ENCODE measurements at places on chromosomes 13 and 19.

GRCh38 chr19:39602224-39602623 lies at the start of gene LGALS13:
TSS of gene LGALS13 (plus strand) at chr19:39602524. CDS start at chr19:39602569, 45 bp downstream.
- no peak for DNase-seq

GRCh38 chr19:58204566-58204965 lies 21.7 kb downstream of the ZNF274 start:
- DNase-seq = no peak

GRCh38 chr19:47628078-47628771 lies 19.3 kb downstream of the BICRA start:
- no peak for DNase-seq

DNA sequence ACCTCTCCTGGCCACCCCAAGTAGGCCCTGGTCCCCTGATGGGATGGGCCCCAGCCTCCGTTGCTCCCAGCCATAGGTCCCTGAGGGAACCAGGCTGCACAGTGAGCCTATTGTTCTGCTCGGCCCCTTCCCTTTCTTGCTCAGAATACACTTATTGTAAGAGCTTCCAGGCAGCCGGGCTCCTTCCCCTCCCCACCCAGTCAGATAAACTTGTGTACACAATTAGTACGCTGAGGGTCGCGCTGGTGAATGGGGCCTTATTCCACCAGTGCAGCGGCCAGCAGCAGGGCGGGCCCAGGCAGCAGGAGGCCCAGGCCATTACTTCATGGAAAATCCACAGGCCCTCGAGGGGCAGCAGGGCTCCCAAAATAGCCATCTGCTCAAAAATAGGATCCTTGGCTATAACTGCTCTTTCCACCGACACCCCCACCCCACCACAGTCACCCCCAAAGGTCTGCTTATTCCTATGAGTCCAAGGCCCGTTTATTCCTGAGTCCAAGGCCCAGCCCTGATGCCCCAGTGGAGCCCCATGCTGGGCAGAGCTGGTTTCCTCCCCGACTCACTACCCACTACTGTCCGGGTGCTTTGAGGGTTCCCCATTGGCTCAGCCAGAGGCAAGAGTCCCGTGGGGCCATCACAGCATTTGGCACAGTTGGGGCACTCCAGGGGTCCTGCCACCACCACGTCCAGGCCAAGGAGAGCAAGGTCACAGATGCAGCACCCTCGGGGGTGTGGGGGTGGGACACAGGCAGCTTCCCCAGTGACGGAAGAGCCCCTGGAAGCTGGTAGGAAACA lies 22.1 kb downstream of the CAPN12 start:
- no peak for DNase-seq

- DNase-seq = peak; percentile 83
Measured at GRCh38 chr13:79451500-79451962, 29.4 kb upstream of the NDFIP2 start.

GRCh38 chr13:99366075-99366987 lies 59.1 kb upstream of the GPR183 start:
- DNase-seq = no peak

DNA sequence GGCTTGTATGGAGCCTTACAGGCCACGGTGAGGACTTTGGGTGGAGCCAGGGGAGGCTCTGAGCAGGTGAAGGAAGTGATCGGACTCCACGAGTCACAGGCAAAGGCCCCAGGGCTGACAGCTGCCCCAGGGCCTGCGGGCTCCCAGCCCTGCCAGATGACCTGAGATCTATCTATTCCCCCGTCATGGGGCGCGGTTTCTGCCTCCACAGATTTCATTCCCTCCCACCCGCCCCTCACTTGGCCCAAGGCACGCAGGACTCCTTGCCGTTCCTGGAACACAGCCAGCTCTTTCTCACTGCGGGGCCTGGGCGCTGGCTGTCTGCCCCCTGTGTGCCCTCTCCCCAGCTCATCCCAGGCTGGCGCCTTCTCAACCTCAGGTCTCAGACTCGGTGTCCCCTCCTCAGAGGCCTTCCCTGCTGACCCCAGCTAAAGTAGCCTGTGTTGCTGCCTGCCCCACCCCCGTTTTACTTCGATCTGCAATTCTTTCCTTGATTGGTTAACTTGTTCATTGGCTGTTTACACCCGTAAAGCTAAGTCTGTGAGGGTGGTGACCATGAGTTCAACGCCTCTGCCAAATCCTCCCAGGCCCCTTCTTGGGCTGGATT lies 13.9 kb upstream of the PAK4 start:
- no peak for DNase-seq

GRCh38 chr13:64470751-64471150 lies 2759.4 kb downstream of the PCDH9 start:
- no peak for DNase-seq

DNA sequence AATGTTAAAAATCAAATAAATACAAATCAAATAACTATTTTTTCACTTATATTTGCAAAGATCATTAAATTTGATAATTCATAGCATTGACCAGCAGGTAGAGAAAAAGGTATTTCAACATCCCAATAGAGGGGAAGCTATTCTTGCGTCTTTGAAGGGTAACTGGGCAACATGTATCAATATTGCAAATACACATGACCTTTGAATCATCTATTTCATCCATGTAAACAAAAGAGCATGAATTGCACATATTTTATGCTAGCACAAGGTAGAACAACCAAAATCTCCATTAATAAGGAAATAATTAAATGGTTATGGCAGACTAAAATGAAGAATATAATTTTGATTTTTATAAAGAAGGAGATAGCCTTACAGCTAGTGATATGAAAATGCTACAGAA lies 372.8 kb downstream of the GPC5 start:
- DNase-seq = no peak

- DNase-seq = no peak
Measured at GRCh38 chr13:112451512-112452379, 75.6 kb downstream of the SPACA7 start.

DNA sequence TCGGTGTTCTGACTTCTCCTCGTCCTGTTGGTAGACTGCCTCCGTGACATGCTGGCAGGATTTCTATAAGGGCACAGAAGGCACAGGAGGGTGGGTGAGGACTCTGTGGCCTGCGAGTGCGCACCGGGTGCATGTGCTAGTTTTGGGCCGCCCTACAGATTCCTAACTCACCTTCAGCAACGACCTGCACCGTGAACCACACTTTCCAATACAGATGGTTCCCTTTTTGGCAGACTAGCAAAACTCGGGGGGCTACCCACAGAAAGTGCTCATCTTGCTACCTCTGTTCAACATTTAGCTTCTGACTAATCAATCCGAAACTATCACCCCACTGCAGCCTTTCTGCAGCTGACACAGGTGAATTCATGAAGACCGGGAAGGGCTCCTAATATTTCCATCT lies 14.1 kb upstream of the AMER2 start:
- no peak for DNase-seq

DNA sequence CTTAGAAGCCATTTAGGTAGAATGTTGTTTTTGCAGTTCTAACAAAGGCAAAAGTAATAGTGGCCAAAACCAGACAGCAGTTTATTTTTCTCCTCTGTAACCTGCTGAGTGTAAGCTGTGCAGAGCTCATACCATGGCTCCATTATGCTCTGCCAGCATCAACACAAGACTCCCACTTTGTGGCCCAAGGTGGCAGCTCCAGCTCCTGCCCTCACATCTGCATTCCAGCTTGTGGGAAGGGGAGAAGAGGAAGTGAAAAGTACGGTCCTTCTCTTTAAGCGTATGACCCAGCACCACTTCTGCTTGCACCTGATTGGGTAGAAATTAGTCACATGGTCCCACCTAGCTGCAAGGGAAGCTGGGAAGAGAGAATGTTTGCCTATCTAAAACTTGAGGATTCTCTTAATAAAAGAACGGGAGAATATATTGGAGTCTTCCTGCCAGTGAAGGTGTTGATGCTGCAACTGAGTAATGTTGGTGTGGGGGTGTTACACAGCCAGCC lies 19.2 kb downstream of the ADGRE1 start:
- DNase-seq = no peak

DNA sequence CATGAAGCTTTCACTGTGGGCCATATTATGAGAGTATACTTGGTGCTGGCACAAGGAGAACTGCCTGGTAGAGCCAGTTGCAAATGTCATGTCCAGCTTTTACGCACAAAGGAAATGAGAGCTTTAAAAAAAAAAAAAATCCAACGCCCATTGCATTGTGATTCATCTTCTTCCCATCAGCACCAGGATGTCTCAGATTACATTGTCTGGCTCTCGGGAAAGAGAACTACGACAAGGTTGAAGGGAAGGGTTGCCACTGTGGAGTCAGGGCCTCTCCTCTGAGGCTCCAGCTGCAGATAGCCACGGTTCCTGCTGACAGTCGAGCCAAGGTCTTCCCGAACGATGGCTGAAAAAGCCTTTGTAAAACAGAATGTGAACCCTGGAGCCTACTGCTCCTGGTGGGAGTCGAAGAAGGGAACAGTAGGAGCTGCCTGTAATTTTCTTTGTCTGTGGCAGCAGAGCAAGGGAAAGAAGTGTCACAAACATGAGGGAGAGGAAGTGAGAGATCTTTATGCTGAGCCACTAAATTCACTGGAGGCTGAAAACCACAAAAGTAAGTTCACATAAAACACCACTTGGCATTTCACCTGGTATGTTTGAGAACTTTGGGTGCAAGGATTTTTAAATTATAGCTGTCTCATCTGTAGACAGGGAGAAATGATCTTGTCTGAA lies 704.7 kb downstream of the DIAPH3 start:
- DNase-seq = no peak

- no peak for DNase-seq
Measured at GRCh38 chr13:86878781-86879180, 792.4 kb upstream of the SLITRK5 start.

DNA sequence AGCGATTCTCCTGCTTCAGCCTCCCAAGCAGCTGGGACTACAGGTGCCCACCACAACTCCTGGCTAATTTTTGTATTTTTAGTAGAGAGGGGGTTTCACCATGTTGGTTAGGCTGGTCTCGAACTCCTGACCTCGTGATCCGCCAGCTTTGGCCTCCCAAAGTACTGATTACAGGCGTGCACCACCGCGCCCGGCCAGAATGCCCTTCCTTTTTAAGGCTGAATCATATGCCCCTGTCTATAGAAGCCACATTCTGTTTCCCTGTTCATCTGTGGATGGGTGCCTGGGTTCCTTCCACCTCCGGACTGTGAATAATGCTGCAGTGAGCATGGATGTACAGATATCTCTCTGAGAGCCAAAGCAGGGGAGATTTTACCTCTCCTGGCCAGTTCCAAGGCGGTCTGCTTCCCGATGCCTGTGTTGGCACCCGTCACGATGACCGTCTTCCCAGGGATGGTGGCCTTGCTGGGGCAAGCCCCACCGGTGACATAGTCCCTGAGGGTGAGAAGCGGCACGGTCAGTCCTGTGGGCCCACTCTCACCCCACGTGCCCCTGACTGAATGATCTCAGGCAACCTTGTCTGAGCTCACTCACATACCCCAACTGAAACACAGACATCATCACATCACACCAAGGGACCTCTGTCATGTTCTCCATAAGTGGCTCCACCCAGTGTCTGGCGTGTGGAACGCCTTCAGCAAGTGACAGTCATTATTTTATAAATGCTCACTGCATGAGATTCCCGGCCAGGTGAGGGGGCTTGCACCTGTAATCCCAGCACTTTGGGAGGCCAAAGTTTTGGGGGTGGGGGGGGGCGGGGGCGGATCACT lies 4.0 kb downstream of the RDH13 start:
- DNase-seq = no peak

DNA sequence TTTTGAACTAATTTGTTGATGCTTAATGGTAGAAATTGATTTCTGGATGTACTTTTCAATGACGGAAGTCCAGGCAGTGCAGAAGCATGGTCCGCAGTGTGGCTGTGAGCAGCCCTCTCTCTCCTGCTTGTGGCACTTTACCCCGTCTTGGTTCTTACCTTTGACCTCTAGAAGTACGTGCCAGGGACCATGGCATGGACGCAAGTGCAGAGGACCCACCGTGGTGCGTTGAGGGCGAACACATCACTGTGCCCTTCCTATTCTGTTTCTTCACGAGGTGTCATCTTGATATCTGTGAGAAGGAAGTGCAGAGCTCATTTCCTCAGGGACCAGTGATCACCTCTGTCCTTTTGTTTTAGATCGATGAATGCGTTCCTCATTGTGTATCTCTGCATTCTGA lies 135.2 kb downstream of the ATP11A start:
- no peak for DNase-seq

DNA sequence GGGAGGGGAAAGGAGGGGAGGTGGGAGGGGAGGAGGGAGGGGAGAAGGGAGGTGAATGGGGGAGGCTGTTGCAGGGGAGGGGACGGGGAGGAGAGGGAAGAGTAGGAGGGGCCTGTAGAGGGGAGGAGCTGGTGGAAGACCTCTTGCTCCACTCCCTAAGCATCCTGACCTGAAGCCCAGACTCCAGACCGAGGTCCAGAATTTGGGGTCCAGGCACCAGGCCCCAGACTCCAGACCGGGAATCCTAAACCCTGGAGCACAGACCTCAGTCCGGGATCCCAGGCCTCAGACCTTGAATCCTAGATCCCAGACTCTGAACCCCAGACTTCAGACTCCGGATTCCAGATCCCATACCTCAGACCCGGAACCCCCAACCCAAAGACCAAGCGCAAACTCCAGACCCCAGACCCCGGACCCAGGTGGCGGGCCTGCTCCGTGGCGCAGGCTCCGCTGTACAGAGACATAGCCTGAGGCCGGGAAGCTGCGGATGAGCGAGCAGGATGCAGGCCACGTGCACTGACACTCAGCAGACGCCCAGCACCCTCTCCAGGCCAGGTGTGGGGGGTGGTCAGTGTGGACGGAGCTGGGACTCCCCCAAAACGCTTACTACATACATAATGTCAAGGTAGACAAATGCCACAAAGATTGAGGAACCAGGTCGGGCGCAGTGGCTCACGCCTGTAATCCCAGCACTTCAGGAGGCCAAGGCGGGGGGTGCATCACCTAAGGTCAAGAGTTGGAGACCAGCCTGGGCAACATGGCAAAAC lies 710 bp upstream of the BTBD2 start:
- DNase-seq = peak; percentile 78

- DNase-seq = no peak
Measured at GRCh38 chr19:54790711-54791110, 12.7 kb upstream of the KIR2DL4 start.

DNA sequence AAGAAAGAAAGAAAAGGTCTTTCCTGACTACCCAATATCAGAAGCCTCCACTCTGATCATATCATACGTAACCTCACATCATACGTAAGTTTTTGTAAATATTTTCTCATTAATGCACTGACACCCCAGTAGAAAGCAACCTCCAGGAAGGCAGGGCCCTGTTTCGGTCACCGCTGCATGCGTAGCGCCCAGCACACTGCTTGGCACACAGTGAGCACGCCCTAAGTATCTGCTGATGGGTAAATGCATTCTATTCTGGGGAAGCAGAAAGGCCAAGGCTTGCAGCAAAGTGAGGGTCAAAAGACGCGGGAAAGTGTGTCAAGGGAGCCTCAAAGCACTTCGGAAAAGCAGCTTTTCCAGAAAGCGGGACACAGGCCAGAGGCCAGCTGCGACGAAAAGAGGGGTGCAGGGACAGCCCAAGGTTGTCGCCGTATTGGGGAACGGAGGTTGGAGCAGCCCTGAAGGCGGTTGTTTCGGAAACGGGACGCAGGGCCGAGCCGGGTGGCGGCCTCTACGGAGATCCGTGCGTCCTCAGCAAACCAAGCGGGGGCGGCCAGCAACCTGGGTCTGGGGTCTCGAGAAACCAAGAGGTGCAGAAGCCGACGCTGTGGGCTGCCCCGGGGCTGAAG lies 463 bp downstream of the SUGP1 start:
- no peak for DNase-seq

- DNase-seq = no peak
Measured at GRCh38 chr13:107906131-107906530, 309.2 kb downstream of the LIG4 start.

GRCh38 chr19:6092329-6093286 lies 17.7 kb downstream of the RFX2 start:
- no peak for DNase-seq

- DNase-seq = no peak
Measured at GRCh38 chr13:96837809-96838208, 156.5 kb downstream of the OXGR1 start.

GRCh38 chr13:45827318-45827717 lies 24.2 kb downstream of the SIAH3 start:
- DNase-seq = no peak

GRCh38 chr13:74771964-74772363 lies 637.8 kb upstream of the KLF12 start:
- DNase-seq = no peak

Measured in CD4-positive, alpha-beta T cell treated with Interleukin-12 subunit alpha and Interleukin-12 subunit beta, for 1 hour (primary cell).